ENCODE measurements at places on chromosomes 7 and 10.

- no peak for DNase-seq
Observed at GRCh38 chr10:86345859-86346798, 20.5 kb downstream of the GRID1 start.

DNA sequence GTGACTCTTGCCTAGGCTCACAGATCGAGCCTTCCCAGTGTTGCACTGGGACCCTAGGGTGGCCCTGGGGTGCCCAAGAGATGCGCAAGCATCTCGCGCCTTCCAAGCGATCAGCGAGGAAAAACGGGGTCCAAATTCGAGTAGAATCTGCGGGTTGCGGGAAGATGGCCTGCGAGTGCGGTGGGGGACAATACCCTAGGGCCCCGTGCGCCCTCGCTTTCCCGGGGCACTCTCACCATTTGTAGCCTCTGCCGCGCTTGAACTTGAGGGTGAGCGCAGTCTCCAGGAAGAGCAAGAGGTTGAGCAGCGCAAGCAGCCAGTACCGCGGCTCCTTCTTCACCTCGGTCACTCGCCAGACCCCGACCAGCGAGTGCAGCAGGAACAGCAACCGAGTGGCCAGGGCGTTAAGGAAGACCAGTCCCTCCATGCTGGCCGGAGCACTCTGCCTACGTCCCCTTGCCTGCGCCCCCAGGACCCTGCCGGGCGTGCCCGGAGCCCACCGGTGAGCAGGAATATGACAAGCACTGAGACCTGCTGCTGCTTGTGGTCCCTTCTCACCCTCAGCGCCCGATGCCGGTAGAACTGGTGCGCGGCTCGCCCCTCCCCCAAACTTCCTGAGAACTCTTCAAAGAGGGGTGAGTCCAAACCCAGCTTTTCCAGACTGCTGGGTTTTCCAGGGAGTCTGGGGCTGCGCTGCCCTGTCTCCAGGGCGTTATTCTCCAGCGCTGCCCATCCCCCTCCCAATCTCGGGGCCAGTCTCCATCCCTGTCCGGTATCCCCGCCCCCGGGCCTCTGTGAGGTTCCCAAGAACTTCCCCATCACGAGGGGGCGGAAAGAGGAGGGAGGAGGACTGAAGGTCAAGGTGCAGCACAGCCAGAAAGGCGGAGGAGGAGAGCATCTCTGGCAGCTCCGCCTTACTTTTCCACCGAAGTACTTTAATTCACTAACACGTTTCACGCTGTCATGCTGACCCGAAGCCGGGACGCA lies at the start of gene TMEM26:
Gene TMEM26, minus strand, starts transcription at position 727 of the 987 bp plus-strand sequence. Its CDS starts 300 bp downstream, at position 427.
- peak; percentile 20 for DNase-seq

DNA sequence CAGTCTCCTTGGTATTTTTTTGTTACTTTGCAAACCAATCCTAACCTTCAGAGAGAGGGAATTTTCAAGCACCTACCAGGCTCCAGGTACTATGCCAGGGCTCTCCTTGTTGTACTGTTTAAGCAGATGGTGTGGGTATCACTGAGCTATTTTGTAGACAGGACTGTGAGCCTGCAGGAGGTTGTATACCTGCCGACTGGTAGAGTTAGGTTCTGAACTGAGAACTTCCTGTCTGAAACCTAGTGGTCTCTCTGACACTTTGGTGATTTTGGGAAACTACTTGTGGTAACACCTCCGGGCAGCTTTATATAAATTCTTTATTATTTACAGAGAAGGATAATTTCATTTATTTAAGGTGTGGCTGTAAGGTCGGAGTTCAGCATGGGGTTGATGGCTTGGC lies 4.6 kb downstream of the ZNF853 start:
- no peak for DNase-seq

- no peak for DNase-seq
Observed at GRCh38 chr10:75250934-75251333, 15.2 kb upstream of the COMTD1 start.

- no peak for DNase-seq
Observed at GRCh38 chr10:63522995-63523394, 1.8 kb downstream of the REEP3 start.

DNA sequence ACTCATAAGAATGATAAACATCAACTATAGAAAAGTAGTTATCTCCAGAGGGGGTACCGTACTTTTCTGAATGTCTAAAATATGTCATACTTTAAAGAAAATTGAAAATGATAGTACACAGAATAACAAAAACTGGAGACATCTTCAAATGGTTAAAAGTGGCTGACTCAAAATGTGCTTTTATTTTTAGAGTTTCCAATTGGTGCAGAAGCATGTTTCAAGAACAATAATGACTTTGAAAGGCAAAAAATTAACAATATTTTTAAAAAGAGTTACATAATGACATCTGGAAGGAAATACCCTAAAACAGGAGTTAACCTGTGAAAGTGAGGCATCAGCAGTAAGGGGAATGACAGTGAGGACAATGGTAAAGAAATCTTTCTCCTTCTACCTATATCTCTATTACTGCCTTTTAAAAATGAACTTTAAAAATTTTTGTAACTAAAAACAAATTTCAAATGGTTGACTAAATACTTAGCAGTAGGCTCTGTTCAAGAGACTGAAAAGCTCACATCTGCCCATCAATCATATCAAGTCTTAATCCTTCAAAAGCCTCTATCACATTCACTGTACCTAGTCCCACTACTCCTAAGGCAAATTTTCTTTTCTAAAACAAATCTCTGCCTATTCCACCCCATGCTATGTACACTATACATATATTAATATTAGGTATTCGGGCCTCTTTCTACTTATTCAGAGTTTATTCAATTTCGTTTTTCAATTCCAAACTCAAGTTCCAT lies 3.0 kb downstream of the ASZ1 start:
- DNase-seq, result no peak

DNA sequence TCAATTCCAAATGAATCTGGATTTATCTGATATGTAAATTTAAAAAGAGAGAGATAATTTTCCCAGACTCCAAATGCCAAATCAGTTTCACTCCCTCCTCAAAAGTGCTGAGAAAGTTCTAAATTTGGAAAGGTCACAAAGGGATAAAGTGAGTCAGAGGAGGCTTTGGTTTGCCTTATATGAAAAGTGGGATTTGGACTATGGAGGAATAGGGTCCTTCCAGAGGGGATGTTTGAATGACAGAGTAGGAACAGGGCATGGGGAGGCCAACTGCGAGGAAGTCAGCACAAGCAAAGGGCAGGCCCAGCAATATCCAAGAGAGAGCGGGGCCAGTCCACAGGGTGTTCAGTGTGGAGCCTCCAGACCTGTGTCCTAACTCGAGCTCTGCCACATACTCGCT lies 9.8 kb upstream of the FAS start:
- DNase-seq, result no peak

DNA sequence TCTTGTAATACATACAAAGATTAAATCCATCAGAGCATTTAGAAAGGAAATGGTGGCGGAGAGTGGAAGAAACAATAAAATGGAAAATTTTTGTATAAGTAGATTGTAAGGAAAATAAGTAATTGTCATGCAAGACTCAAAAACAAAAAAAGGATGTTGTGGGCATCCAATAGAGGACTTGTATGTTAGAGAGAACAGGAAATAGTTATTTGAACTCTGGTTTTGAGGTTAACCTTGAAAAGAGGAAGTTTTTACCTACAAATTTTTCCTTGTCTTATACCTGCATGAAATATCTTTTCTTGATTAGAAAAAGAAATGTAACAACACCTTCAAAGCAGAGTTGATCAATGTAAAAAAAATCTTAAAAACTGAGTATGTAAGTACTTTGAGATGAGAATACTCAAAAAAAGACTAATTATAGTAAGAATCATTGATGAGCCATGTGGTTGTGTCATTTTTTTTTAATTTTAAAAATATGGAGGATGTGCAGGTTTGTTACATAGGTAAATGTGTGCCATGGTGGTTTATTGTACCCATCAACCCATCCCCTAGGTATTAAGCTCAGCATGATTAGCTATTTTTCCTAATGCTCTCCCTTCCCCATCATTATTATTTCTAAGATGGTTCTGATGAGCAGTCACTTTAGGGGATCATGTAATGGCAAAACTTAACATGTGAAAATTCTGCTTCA lies 11.9 kb downstream of the TMEM106B start:
- no peak for DNase-seq

- no peak for DNase-seq
Observed at GRCh38 chr7:121936951-121937623, 64.1 kb downstream of the PTPRZ1 start.

- no peak for DNase-seq
Observed at GRCh38 chr10:30546511-30546910, 83.0 kb downstream of the LYZL2 start.

GRCh38 chr10:76265441-76266113 lies 834.2 kb downstream of the LRMDA start:
- DNase-seq, result no peak

DNA sequence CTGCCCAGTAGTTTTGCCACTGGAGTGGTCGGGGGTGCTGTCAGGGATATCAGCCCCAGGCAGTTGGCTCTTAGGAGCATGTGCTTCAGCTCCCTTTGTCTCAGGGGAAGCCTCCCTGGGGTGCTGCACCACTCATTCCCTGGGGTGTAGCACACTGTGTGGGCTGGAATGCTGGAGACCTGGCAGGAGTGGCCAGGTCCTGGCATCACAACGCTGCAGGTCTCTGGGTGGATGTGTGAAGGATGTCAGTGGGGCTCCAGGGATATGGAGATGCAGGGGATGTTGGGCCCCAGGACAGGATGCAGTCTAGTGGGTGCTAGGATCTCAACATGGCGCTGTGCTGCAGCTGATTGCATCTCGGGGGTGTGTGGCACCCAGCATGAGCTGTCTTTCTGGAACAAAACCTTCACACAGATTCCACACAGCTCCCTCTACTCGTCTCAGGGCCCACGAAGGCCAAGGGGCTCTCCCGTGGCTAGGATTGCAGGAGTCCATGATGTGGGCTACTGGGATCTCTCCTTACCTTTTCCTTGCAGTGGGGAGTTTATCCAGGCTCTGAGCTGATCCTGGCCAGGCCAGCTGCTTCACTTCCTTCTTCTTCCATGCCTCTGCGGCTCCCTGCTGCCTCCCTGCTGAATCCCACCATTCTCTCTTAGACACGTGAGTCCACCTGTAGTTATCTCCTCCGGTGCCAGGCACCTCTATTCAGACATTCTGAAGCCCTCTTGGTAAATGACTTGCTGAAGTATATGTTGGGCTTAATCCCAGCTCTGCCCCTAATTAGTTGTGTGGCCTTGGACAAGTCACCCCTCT lies 295.1 kb downstream of the RPS24 start:
- no peak for DNase-seq

GRCh38 chr10:113992471-113993011 lies 51.1 kb upstream of the ADRB1 start:
- DNase-seq, result no peak

DNA sequence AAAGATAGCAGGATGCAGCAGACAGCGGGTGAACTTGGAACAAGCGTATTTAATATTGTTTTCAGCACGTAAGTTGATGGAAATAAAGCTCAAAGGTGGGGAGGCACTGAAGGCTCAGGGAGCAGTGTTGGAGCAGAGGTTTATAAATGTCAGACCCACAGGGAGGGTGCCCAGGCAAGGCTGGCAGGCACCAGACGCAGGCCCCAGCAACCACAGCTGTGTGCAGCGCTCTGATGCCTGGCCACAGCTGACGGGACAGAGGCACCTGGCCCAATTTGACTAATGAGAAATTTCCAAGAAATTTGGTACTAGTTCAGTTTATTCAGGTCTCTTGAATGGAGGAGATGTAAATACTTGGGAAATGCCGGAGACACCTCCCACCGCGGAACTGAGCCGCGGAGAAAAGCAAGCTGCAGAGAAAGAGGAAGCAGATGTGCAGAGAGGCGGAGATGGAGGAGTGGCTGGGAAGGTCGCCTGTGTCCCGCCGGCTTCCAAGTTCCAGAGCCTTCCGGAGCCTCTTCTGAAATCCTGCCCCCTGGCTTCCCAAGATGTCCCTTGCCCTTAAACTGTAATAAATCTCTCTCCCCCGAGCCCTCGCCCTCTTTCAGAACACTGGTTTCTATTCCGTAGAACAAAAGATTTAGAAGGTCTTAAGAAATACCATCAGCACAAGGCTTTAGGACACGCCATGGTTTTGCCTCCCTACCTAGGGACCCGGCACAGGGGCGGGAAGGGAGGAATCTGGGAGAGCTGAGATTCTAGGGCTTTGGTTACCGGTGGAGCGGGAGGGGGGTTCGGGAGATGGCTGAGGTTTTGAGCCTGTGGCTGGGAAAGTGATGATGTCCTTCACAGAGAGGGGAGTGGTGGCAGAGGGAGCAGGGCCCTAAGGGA lies 38.4 kb upstream of the PLXNA4 start:
- DNase-seq, result no peak

GRCh38 chr7:102974366-102975236 lies 61.8 kb downstream of the LRRC17 start:
- no peak for DNase-seq

DNA sequence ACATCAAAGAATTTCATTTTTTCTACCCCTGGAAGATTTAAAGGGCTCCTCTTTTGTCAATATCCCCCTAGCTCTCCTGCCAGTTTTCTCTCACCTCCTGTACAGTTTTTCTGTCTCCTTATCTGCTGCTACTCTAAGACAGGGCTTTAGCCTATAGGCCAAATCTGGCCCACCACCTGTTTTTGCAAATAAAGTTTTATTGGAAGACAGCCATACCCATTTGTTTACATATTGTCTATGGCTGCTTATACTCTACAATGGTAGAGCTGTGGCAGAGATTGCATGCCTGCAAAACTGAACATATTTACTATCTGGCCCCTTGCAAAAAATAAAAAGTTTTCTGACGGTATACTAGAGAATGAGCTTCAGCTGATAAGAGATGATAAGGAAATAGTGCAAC lies 37.4 kb upstream of the GARS1 start:
- no peak for DNase-seq

GRCh38 chr7:44140341-44140740 lies 791 bp downstream of the MYL7 start:
- DNase-seq, result no peak

DNA sequence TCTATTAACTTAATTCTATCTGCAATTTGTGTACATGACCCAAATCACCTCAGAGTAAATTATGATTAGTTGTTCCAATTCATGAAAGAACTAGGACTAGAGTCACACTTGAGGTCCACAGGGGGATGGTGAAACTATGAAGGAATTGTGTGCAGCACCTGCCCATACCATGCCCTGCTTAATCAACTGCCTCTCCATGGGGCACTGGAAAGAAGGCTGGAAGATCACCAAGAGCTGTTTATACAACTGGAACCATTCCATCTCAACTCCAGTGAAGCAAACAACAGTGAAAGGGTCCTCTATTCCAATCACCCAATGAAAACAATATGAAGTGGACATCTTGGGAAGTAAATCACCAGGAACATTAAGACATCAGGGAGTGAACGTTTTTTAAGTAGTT lies 98.7 kb upstream of the SEMA3D start:
- no peak for DNase-seq

- no peak for DNase-seq
Observed at GRCh38 chr10:59335497-59335896, 26.9 kb downstream of the FAM13C start.

DNA sequence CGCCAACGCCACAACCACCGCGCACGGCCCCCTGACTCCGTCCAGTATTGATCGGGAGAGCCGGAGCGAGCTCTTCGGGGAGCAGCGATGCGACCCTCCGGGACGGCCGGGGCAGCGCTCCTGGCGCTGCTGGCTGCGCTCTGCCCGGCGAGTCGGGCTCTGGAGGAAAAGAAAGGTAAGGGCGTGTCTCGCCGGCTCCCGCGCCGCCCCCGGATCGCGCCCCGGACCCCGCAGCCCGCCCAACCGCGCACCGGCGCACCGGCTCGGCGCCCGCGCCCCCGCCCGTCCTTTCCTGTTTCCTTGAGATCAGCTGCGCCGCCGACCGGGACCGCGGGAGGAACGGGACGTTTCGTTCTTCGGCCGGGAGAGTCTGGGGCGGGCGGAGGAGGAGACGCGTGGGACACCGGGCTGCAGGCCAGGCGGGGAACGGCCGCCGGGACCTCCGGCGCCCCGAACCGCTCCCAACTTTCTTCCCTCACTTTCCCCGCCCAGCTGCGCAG lies 424 bp downstream of the EGFR start:
- no peak for DNase-seq

GRCh38 chr7:65448816-65449504 lies 75.3 kb downstream of the ZNF92 start:
- peak; percentile 44 for DNase-seq

Data from dermis microvascular lymphatic vessel endothelial cell (primary cell).